ENCODE measurements at places on chromosomes 2 and 18.

GRCh38 chr2:85400023-85400422, 10.1 kb downstream of the CAPG start:
- DNase-seq, result no peak

DNA sequence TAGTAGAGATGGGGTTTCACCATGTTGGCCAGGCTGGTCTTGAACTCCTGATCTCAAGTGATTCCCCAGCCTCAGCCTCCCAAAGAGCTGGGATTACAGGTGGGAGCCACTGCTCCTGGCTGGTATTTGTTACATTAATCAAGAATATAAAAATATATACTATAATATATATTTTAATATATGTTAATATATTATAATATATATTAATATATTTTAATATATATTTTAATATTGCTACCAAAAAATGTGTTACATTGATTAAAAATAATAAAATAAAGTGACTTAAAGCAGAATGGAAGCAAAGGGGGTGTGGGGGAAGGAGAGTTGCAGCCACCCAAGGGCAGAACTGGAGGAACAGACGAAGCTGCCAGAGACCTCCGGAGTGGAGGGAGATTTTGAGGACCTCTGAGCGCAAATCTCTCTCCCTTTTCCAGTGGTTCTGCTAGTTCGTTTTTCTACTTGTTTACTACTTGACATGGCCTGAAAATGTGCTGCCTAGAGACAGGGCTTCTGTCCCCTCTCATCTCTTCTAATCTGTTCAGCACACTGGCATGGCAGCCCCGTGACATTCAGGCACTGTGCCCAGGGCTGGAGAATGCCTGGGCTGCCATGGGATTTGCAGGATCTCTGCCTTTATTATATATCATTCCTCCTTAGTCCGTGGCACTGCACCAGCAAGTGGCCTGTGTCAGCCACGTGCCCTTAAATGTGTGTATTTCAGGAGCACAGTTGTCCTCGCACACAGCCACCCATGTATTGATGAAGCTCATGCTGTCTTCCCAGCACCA, 47.9 kb upstream of the RAB12 start:
- DNase-seq, result no peak

DNA sequence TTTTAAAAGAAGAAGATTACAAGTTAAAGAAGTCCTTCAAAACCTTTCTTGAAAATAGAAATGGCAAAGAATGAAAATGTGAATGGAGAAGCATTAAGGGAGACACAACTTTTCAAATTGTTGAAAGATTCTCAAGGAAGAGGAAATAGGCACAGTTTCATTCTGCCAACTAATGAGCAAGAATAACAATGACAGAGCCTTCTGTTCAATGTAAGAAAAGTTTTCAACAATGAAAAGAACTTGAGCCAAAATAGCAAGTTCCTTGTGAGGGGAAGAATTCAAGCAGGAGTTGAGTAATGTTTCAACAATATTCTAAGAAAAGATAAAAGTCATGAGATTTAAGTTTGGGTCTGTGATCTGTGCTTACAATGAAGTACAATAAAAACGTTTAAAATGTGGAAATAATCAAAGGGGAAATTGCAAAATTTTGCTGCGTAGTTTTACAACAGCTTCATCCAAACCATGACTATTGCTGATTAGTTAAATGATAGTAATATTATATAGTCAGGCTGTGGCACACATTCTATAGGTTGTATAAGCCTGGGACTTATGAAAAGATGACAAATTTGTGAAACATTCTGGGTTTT, 122.6 kb downstream of the METTL4 start:
- DNase-seq, result no peak

- DNase-seq, result no peak
Measured at GRCh38 chr18:24054130-24054529, 39.6 kb downstream of the TTC39C start.

GRCh38 chr2:26035090-26035743, 1.3 kb downstream of the RAB10 start:
- DNase-seq, result no peak

DNA sequence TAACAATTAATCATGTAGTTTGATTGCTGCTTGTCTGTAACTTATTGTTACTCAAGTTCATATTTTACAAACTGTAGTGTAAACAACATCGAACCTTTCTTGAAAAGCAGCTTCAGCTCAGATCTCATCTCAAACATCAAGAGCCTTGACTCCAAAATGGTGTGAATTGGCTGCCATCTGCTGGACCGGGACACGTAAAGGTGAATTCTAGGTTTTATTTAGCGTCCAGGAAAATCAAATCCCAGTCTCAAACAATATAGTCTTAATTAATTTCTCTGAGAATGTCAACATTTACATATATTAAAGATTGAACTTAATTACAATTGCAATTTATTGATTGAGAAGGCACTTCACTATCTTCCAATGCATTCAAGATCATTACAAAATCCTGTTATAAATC, 453.0 kb downstream of the GALR1 start:
- DNase-seq, result no peak

DNA sequence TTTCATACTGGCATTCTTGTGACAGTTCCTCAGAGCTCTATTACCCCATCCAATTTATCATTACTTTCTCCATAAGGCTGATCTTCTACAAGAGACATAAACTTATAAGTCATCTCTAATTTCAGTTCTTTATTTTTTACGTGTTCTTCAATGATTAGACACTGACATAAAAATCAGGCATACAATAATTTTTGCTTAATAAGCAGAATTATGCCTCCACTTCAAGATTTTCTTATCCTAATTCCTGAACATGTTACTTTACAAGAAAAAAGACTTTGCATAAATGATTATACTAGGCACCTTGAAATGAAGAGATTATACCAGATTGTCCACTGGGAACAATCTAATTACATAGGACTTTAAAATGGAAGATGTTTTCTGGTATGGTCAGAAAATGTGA, 1304.5 kb upstream of the SLC39A10 start:
- DNase-seq, result no peak

DNA sequence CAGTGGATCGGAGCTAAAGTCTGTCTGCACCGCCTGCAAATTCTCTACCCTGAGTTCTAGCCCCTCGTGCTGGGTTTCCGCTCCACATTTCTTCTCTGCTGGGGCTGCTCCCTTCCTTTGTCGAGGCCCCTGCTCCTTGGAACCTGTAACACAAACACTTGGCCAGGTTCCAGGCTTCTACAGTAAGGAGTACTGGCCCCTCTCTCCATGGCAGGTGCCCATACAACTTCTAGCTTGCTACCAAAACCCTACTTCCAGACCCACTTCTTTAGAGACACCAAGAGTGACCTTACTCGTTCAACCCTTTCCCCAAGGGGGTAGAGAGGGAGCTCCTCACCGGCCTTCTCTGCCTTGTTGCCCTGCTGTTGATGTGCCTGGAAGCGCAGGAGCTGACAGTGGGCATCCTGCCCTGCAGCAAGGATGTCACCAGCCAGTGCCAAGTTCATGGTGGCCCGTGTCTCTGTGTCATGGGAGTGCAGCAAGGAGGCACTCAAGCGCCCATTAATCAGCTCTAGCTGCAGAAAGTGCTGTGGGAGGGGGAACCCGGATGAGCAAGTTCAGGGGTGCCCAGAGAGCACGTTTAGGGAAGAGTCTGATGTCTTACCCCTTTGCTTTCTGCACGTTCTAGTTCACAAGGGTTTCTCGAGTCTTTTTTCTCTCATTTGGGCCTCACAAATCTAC, 1.1 kb downstream of the PREB start:
- no peak for DNase-seq

GRCh38 chr2:104952976-104953375, 84.9 kb upstream of the MRPS9 start:
- no peak for DNase-seq

GRCh38 chr2:157864857-157865430, 11.2 kb downstream of the ACVR1 start:
- DNase-seq, result no peak

DNA sequence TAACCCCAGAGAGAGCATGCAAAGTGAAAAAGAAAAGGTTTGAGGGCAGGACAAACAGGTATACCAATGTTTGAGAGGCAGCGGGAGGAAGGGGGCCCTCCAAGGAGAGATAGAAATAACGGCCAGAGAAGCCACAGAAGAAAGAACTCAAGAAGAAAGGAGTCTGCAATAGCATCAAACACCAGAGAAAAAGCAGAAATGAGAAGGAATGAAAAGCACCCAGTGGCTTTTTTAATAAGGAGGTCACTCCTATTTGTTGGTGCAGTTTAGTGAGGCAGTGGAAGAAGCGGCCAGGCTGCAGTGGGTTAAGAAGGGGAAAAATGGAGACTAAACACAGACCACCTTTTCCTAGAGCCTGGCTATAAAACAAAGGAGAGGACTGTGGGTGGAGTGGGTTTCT, 177.2 kb downstream of the THADA start:
- no peak for DNase-seq

DNA sequence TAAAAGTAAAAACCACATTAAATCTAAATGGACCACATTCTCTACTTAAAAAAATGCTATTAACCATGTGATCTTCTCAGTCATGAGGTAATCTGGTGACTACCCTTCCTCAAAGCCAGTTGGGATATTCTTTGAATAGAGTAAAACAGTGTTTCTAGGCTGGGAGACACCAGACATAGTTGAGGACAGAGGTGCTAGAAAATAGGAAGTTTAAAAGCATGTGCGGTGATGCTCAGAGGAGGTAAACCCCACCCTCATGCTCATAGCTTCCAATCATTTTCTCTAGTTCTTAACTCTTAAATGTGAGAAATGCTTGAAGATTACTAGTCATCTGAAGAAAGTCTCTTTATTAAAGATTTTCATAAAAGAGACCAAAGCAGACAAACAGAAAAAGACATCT, 30.7 kb upstream of the ELAC1 start:
- no peak for DNase-seq

GRCh38 chr2:175599966-175600831, 401.9 kb downstream of the LNPK start:
- no peak for DNase-seq

DNA sequence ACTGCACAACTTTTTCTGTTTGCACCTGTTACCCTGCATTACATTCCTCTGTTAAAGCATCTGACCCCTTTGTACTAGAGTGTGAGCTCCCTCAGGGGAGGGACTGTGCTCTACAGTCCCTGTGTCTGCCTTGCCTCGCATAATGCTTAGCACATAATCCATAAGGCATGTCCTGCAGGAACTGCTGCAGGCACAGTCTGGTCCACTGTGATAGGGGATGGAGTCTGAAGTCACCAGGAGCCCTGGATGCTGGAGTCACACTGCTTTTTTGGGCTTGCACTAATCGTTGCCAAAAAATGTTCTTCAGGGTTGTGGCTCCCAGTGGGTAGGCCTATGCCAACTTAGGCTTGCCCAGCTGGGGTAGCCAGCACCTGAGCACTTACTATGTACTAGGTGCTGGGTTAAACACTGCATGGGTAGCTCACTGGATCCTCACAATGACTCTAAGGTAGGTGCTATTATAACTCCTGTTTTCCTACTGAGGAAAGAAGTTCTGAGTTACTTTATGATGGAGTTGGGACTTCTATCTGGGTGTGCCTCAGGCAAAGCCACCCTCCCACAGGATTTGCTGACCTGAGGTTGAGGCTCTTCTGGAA, 33.3 kb downstream of the COPS7B start:
- no peak for DNase-seq
